CMK (cell line): ENCODE measurements at places on chromosomes 1 and 21.

GRCh38 chr21:25559746-25560145 is 47.5 kb downstream of the MRPL39 start:
- DNase-seq = peak; percentile 52

- DNase-seq = peak; percentile 94
These were observed 53.6 kb upstream of the RUNX1 start for GRCh38 chr21:35102488-35103371.

- no peak for DNase-seq
These were observed 4.2 kb upstream of the COL6A1 start for GRCh38 chr21:45977396-45977795.

DNA sequence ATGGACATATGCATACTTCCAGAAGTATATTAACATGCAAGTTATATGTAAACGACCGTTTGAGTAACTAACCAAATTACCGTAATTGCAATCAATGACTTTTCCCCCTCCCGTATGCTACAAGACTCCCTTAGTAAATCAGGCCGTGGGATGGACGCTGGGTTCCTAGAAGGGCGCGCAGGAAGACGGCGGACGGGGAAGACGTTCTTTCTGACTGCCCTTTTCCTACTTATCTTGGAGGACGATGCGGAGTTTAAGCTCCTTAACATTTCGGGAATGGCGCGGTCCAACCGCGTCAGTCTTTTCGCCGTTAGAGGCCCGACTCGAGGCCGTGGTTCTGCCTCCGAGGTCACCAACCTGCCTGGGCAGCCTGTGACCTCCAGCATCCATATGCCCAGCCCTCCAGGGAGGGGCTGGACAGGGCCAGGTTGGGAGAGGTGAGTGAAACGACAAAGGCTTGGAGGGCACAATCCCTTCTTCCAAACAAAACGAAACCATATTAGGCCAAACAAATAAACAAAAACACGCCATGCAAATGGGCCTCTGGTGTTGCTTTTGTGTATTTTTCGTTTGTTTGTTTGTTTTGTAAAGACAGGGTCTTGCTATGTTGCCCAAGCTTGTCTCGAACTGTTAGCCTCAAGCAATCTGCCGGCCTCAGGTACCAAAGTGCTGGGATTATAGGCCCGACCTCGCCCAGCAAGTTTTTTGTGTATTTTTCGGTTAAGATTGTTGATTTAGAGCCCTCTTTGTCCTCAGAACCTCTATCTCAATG is 873 bp upstream of the PI4KB start:
- no peak for DNase-seq

DNA sequence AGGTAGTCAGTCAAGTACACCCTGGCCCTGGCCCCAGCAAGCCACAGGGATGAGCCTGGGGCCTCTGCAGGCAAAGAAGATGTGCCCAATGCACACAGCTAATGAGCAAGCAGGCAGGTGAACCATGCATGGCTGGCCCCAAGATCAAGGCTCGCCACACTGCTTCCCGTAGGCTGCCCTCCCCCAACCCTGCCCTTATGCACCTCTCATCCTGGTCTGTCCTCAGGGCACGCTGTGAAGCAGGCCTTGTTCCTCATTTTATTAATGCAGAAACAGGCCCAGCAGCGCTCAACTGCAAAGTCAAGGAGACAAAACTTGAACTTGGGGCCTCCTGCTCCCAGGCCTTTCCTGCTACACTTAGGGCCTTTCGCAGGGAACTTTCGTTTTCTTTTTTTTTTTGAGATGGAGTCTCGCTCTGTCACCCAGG is 35.6 kb upstream of the ID3 start:
- no peak for DNase-seq

GRCh38 chr1:153397924-153398651 is 7.2 kb upstream of the S100A8 start:
- DNase-seq = no peak

- DNase-seq = no peak
These were observed 275.5 kb upstream of the CACYBP start for GRCh38 chr1:174724219-174724618.

DNA sequence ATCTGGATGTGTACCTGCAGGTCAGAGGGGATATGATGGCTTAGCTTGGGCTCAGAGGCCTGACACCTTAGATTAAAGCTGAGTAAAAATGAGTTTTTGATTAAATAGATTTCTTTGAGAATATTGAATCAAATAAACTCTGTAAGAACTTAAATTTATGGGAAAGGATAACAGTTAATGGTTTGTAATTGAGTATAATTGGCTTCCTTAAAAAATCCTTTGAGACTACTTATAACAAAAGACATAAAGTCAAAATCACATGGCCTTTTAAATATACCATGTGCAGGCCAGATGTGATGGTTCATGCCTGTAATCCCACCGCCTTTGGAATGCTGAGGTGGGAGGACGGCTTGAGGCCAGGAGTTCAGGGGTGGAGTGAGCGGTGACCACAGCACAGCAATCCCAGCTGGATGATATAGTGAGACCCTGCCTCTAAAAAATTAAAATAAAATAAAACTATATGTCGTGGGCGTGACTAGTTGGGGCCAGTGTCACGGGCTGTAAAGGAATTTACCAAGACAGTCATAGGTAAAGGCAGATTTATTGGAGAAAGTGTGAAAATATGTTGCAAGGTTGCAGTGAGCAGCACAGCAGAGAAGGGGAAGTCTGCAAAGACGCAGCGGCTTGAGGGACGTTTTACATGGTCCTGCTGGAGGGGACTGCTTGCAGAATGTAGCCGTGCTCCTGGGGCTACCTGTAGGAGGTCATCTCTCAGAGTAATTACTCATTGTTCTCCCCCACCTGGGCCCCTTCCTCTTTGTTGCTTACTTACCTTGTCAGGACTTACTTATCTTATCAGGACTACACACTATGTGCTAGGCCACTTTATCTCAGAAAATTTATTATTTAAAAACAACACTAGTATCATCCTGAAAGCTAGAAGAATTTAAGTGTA is 122.3 kb downstream of the ZMYM4 start:
- DNase-seq = no peak

GRCh38 chr1:15669864-15670263 is 14.3 kb upstream of the PLEKHM2 start:
- DNase-seq = no peak

DNA sequence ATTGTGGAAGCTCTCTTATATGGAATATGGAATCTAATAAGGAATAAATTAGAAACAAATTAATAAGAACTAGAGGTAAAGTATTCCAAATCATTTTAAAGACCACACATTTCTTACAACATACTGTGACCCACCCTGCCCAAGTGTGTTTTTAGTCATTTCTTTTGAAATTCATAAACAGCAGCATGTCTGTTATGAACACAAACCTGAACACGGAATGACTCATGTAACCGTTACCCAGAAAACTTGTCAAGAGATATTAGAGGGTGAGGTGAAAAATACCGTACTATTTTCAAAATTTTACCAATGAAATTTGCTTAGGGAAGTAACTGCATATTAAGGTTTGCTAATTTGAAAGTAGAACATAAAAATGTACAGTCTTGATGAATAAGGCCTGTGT is 48.4 kb downstream of the SNX7 start:
- DNase-seq = no peak

- no peak for DNase-seq
These were observed 6.1 kb downstream of the PTPN14 start for GRCh38 chr1:214545293-214545692.

GRCh38 chr1:66312271-66312990 is 221.5 kb upstream of the SGIP1 start:
- DNase-seq = no peak

- DNase-seq = no peak
These were observed 16.6 kb upstream of the PTP4A2 start for GRCh38 chr1:31954607-31955283.

GRCh38 chr21:37454869-37455503 is 88.4 kb downstream of the DYRK1A start:
- no peak for DNase-seq

DNA sequence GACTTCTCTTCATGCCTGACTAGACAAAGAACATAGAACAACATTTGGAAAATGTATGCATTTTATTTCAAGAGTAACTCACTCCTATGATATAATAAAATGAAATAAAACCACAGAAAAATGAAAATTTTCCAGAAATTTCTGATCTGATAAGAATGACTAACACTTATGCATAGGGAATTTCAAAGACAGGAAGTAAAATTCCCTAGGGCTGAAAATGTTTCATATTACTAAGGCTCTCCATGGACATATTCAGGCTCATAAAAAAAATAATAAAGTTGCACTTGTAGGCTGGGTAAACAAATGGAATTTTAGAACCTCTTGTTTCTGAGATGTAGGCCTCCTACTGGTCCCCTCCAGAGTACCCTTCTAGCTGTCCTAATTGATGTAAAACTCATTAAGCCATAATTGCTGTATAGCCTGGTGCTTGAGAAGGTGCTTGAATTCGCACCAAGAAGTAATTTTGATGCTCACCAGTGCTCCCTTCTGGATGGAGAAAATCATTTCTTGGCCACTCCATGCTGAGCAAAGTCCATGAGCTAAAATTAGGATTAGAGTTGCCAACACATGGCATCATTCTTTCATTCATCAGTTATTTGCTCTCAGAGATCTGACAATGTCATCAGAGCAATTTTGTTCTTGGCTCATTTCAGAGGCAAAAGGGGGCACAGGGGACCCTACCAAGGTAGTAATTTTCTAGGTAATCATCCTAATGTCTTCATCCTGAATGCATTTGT is 641.0 kb upstream of the CAMK1G start:
- no peak for DNase-seq

DNA sequence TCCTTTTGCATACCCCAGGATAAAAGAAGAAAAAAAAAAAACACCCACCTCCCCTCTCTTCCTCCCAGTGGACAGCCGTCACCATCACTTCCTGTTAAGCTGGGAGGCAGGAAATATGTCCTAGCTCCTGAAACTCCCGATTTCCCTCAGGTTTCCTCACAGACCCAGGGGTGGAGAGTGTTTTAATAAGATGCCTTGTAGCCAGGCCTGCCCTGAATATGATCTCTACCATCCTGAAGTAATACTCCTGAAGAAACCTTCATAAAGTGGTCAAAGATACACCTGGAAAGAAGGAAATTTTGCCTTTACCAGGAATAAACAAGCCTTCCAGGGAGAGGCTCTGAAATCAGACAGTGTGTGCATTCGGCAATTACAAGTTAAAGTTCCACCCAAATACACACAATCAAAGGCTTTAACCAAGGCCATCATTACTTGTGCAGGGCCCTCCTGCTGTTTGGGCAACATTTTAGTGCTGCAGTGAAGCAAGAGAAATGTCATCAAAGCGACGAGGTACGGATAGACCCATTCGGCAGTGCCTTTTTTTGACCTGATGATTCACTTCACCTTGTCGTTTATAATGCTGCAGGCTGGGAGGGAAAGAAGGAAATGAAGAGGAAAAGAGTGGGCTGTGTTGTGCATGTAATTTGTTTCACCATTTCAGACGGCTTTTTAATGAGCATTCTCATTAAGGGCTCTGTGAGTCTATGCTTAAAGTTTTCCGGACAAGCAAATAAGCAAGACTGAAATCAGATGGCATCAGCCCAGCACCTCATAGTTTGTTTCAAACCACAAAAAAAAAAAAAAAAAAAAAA is 41.0 kb upstream of the RASAL2 start:
- DNase-seq = no peak
